Choroid plexus epithelial cell (primary cell): ENCODE measurements at places on chromosomes 16 and 17.

- DNase-seq = peak; percentile 15
Observed at GRCh38 chr16:63737633-63738032, 1384.2 kb downstream of the CDH11 start.

- no peak for DNase-seq
Observed at GRCh38 chr17:67649891-67650290, 67.8 kb upstream of the NOL11 start.

GRCh38 chr16:87603684-87604633 lies 1.7 kb downstream of the JPH3 start:
- DNase-seq = no peak

GRCh38 chr17:22161376-22161775 lies 469.1 kb downstream of the KCNJ18 start:
- no peak for DNase-seq

DNA sequence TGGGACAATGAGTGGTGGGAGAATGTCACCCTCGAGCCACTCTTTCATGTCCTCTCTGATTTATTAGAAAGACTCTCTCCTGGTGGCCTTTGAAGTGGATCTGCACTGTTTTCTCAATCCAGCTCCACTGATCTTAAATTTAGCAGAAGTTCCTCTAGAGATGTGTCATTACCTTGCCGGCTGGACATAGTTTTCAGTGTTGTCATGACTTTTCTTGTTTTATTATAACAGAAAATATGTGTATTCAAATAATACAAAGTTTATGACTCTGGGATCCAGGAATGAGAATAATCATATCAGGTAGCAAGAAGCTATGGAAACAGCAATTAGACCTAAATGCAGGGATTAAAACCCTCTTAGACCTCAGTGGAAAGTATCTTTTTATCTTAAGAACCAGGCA lies 247.5 kb upstream of the ELAC2 start:
- no peak for DNase-seq

- peak; percentile 52 for DNase-seq
Observed at GRCh38 chr16:65725156-65725845, 603.4 kb upstream of the CDH11 start.

- DNase-seq = peak; percentile 63
Observed at GRCh38 chr16:82832821-82833220, 206.1 kb downstream of the CDH13 start.

DNA sequence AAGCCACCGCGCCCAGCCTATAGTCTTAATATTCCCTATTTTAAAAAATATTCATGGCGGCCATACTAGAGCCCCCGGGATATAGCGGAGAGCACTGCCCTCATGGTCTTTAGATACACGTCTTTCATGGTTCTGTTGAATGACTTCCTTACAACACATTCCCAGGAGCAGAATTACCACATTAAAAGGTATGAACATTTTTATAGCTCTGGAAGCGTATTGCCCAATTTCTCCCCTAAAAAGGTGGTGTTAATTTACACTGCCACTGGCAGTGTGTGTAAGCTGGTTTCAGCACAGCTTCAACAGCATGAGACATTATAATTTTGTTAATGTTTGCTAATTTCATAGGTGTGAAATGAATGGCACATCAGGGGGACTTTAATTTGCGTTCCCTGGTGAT lies 19.0 kb downstream of the C17orf100 start:
- DNase-seq = no peak

DNA sequence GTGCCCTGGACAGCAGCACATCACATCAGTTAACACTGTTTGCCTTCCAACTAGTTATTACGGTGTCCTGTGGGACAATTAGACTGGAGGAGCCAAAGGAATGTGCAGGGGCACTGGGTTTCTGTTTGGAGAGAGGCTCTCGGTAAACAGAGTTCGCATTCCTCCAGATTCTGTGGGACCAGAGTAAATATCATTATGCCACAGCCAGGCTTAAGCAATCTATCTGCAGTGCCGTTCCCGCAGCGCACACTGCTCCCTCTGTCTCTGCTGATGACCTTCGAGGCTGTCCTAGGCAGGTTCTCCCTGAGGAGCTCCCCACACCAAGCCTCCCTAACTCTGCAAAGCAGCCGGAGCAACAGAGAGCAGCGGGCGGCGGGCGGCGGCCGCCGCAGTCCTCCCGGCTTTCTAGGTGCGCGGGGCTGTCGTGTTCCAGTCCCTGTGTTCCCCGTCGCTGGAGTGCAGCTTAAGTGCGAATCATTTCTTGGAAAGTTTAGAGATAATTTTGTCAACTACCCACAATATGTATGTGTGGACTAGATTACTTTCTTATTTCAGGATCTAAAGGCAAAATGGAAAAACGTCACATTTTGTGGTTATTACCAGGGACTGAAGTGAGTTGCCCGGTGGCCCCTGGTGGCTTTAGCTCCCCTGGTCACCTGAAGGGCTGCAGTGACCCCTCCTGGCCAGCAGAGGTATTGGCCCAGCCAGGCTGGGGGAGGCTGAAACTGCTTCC lies 43.3 kb downstream of the PGS1 start:
- peak; percentile 78 for DNase-seq

- no peak for DNase-seq
Observed at GRCh38 chr17:6558932-6559752, 2.8 kb upstream of the PITPNM3 start.

- peak; percentile 85 for DNase-seq
Observed at GRCh38 chr16:85523602-85524364, 89.3 kb upstream of the GSE1 start.

DNA sequence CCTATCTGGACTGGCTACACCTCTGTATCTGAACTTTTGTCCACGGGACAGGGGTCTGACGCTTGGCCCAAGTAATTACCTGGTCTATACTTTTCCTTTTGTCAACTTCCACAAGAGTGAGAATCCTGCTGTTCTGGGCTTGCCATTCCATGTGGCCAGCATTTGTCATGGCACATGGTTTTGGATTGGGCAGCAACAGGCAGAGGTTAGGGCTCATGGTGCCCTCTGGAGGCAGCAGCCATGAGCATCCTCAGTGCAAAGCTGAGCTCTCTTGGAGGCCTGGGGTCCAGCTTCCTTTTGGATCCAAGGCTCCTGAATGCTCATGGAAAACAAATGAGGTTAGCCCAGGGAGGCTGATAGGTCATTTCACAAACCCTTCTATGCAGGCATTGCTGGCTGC lies 7.5 kb upstream of the EDC4 start:
- DNase-seq = peak; percentile 50

- DNase-seq = no peak
Observed at GRCh38 chr17:17352836-17353624, 49.9 kb downstream of the NT5M start.
